GM12891 (cell line): ENCODE measurements at places on chromosomes 13 and 19.
A peak's percentile ranks its signal among the peaks of the same experiment; 100 is the strongest.

DNA sequence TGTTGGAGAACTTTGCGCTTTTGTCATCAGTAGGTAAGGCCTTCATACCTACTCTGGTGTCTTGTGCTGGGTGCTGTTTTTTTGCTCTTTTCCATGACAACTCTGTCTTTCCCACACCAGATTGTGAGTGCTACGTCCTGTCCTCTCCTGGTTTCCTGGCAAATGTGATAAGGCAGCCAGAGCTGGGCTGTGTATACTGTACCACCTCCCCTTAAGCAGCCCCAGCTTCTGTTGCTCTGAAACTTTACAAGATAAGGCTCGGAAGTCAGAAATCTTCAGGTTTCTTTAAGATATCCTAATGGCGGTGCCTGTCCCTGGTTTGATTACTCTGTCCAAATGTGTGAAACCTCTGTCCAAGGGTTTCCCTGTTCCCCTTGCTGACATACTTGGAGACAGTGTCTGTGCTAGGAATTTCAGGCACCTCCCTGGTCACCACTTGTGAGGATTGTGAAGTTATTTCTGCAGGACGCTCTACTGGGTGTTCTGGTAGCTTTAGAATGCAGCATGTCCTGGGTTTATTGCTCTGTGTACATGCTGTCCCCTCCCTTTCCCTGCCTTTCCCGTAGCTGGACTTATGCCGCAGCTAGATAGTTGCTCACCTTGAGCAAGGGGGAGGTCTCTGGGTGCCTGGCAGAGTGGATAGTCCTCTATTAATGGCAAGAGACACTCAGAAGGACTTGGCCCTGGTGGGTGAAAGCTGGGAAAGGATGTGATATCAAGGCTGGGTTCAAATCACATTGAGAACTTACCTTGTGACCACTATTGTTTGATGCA, 7.0 kb downstream of the ZNF749 start:
- no peak for DNase-seq

DNA sequence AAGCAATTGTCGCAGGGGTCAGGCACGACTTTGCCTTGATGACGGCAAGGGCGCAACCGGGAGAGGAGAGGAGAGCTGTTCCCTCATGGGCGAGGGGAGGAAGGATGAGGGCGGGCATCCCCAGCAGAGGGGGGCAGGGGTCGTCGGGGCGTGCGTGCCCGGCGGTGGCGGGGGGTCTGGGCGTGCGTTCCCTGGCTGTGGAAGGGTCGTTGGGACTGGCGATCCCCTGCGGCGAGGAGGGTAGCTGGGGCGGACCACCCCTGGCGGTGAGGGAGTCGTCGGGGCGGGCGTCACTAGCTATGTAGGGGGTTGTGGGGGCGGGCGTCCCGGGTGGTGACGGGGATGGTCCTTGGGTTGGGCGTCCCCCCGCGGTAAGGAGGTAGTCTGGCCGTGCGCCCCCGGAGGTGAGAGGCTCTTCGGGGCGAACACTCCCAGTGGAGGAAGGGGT, 1.7 kb downstream of the COMP start:
- DNase-seq, result no peak

DNA sequence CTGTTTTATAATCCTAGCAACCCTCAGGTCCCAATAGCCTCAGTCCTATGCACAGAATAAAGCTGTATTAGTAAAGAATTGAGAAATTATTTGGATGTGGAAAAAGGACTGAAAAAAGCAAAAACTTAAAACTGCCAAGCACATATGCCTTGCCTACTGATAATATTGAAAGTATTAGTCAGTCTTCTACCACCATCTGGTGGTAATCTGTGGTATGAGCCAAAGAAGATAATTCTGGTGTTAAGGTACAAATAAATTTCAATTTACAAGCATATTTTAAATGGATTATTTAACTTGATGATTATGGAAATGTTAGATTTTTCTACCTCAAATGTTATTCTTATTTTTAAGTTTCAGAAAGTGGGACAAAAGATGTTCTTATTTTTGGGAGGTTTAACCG, 460.3 kb upstream of the KLHL1 start:
- DNase-seq, result peak; percentile 4

DNA sequence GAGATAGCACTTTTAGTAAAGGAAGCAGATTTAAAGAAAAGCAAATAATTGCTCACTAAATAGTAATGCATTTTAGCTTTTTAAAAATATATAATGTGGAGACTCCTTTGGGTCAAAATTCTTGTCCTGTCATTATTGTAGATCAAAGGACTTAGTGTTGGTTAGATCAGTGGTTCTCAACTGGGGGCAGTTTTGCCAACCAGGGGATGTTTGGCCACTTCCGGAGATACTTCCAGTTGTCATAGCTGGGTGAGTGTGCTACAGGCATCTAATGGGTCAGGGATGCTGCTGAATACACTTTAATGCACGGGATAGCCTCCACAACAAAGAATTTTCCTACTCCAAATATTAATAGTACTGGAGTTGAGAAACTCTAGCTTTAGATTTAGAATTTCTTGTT, 126.8 kb downstream of the LMO7 start:
- no peak for DNase-seq

- DNase-seq, result no peak
These were observed 19.9 kb downstream of the TINCR start for GRCh38 chr19:5547881-5548280.
